Bronchus fibroblast of lung (primary cell): ENCODE measurements at places on chromosomes 3 and 15. TPM values are rescaled to one million over a fixed set of nuclear protein-coding genes. Genes with fewer than 3 reads are reported as not detected.

TEX264 gene
- 57.2 and 63.2 TPM in 2 replicates for total RNA-seq

PIERCE2 gene
- 2.4 and 3.4 TPM in 2 replicates for total RNA-seq

LSM3 gene
- 14.6 and 20.0 TPM in 2 replicates for total RNA-seq

HGD gene
- total RNA-seq, result not detected in 2 replicates

ACKR2 gene
- under 0.01 and 0.50 TPM in 2 replicates for total RNA-seq

PARP16 gene
- total RNA-seq, result 5.1 and 7.1 TPM in 2 replicates

LRRN1 gene
- total RNA-seq, result 0.17 and 0.30 TPM in 2 replicates

DALRD3 gene
- total RNA-seq, result 59.5 and 60.0 TPM in 2 replicates

CFAP100 gene
- not detected in 2 replicates for total RNA-seq

CHRNA3 gene
- not detected in 2 replicates for total RNA-seq
